Temporal lobe (tissue), 4 donors: ENCODE measurements at places on chromosomes 2 and 18. TPM values are rescaled to one million over a fixed set of nuclear protein-coding genes. Genes with fewer than 3 reads are reported as not detected.

Gene VAMP8
- total RNA-seq = 0.74 TPM

Gene IL1F10
- total RNA-seq = not detected

Gene RELCH
- 60.7 TPM for total RNA-seq

Gene FEV
- total RNA-seq = not detected

Gene TTC21B
- total RNA-seq = 73.5 TPM

Gene GREB1
- 3.0 TPM for total RNA-seq

Gene CYRIA
- total RNA-seq = 189 TPM

Gene SIX2
- total RNA-seq = 0.25 TPM

Gene TCF7L1
- total RNA-seq = 0.98 TPM

Gene IL36G
- not detected for total RNA-seq

Gene ACADL
- total RNA-seq = 4.7 TPM

Gene GREB1L
- 0.74 TPM for total RNA-seq

Gene IGFBP5
- 34.9 TPM for total RNA-seq

Gene CIB4
- total RNA-seq = not detected

Gene OSR1
- 1.7 TPM for total RNA-seq

Gene TSPYL6
- under 0.01 TPM for total RNA-seq

Gene CXCR1
- total RNA-seq = not detected

Gene ZSWIM2
- 0.49 TPM for total RNA-seq

Gene PREB
- total RNA-seq = 20.9 TPM

Gene SPATA3
- total RNA-seq = not detected

Gene TUBB8B
- not detected for total RNA-seq

Gene CNTNAP5
- total RNA-seq = 26.6 TPM

Gene UGT1A3
- total RNA-seq = not detected

Gene FSIP2
- 3.2 TPM for total RNA-seq

Gene HJURP
- 1.5 TPM for total RNA-seq

Gene SCYGR4
- total RNA-seq = not detected

Gene SLC5A7
- 2.5 TPM for total RNA-seq
